ENCODE measurements at places on chromosomes 1 and 21.

GRCh38 chr1:204255225-204255624, 41.4 kb upstream of the GOLT1A start:
- DNase-seq: no peak

DNA sequence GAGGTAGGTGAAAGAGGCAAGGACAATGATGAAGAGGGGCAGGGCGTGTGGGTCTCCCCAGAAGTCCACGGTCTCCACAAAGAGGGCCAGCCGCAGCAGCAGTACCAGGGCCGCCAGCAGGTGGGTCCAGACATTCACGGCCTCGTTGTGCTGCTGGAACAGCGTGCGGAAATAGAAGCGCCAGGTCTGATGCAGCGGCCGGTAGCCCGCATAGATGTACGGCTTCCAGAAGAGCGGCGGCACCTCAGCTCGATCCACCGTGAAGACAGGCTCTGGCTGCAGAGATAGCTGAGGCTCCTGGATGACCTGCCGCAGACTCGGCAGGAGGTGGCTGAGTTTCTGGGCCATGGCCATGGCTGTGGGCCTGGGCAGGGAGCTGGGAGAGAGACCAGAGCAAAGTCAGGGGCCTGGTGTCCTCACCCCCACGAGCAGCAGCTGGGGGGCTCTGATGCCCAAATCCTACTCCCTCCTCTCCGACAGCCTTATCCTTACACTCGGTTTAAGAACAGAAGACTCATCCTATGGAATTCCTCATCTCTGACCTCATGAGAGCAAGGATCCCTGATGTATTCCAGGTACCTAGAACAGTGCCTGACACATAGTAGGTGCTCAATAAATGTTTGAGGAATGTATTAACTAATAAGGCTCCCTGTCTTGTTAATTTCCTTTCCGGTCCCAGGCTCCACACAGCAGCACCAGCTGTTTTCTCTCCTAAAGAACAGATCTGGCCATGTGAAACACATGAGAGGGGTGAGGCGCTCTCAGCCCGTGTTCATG, 4.4 kb upstream of the AUNIP start:
- DNase-seq: no peak

GRCh38 chr1:17265162-17265561, 16.3 kb downstream of the PADI3 start:
- DNase-seq: no peak

DNA sequence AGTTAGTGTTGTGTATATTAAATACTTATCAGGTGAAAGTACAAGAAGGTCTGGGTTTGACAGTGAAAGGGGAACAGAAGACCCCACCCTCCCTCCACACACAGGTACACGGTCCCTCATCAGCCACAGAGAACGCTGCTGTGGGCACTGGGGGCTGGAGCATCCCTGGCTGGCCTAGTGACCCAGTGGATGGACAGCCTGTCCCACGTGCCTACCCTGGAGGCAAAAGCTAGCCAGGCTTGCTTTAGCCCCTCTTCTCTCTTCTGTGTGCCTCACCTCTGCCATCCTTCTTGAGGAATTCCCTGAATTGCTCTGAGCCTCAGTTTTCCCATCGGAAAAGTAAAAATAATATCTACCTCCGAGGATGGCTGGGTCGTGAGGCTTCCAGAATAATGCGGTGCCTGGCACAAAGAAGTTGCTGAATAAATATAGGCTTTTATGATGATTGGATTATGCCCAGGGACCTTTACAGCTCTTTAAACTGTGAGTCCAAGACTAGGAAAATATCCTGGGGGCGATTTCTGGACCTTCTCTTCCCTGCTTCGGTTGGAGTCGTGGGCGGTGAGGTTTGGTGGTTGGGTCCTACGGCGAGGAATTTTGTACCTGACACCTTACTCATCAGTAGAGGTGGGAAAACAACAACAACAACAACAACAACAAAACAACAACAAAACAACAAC, 918 bp downstream of the IFNLR1 start:
- no peak for DNase-seq

GRCh38 chr21:34907461-34908418, 141.4 kb downstream of the RUNX1 start:
- DNase-seq: no peak

- no peak for DNase-seq
These were observed 1.8 kb upstream of the SPRR2A start for GRCh38 chr1:153058826-153059784.

GRCh38 chr1:52343979-52344378, 22.0 kb downstream of the CC2D1B start:
- no peak for DNase-seq

DNA sequence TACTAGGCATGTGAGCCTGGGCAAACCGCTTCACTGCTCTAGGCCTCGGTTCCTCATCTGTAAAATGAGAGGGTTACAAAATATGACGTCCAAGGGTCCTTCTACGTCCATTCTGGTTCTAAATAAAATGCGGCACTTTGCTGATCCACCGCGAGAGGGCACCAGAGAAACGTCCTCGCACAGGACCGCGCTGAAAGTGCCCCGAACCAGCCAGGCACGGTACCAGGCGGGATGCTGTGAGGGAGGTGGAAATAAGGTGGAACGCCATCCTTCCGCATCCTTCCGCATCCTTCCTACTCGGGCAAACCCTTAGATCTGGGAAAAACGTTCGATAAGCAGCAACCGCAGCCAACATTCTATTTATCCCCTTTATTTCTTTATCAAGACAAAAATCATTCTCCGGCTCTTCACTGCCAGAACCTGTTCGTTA, 60.3 kb upstream of the KRTAP19-8 start:
- peak; percentile 66 for DNase-seq

DNA sequence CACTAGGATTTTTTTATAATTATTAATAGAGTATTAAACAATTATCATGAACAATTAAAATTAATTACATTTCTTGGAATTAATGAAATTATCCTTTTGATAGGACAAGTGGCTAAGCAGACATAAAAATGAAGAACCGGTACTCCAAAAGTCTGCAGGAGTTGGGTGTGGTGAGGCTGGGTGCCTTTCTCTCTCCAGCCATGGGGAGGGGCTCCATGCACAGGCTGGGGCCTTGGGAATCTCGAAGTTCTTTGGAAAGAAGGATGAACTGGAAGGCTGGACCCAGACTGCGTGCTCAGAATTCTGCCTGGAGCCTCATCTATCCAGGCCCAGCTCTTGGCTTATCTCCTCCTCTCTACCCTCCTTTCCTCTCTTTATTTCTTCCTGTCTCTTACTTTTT, 94.1 kb downstream of the ACTL8 start:
- DNase-seq: no peak

GRCh38 chr1:111455642-111456031, 6.4 kb downstream of the ATP5PB start:
- no peak for DNase-seq

DNA sequence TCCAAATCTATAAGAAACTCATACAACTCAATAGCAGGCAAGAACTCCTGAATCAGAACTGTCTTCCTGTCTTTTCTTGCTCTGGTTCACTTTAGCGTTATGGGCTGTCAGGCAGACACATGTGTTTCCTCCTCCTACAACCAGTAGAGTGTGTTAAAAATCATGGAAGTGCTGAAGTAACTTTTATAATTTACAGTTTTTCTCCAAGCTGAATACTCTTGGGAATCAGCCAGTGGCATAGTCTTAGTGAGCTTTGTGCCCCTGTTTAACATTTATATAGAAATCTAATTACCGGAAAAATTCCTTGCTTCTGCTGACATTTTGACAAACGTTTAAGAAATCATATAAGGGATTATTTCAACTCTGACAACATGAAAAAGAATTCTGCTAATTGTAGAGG, 113.1 kb upstream of the RGS18 start:
- DNase-seq: no peak

DNA sequence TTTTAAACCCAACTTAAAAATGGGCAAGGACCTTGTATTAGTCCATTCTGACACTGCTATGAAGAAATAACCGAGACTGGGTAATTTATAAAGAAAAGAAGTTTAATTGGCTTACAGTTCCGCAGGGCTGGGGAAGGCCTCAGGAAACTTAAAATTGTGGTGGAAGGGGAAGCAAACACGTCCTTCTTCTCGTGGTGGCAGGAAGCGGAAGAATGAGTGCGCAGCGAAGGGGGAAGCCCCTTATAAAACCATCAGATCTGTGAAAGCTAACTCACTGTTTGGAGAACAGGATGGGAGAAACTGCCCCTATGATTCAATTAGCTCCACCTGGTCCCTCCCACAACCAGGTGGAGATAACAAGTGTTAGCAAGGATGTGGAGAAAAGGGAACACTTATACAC, 237.7 kb downstream of the SEC16B start:
- no peak for DNase-seq

DNA sequence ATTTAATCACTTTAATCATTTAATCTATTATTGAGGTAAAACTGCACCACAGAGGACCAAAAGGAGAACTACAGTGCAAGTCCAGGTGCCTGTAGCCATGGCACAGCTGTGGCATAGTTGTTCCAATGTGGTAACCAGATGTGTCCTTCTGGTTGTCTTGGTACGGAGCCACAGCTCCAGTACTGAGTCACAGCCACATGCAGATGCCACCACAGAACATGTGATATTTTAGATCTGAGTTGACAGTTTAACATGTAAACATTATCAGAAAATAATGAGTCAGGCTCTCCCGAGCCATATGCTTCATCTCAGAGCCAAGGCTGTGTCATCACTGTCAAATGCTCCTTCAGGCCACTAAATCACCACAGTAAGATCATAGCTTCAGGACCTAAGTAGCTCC, 56.4 kb upstream of the RGS7 start:
- DNase-seq: no peak

DNA sequence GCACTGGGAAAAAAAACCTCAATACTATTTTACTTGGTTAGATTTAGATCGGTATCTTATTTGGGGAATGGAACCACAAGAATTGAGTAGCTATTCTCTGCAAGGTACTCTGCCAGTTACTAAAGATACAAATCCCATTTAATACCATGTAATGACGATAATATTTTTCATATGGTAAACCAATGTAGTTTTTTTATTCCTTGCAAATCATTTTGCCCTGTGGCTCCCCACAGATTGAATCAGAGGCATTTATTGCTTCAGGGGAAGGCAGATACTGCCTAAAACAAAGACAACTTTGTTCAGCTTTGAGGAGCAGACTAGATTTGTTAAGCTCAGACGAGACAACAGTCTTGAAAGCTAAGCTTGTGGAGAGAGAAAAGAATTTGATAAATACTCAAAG, 226.7 kb upstream of the RUNX1 start:
- DNase-seq: no peak

- DNase-seq: no peak
These were observed 81.2 kb downstream of the TGFB2 start for GRCh38 chr1:218426343-218426657.

DNA sequence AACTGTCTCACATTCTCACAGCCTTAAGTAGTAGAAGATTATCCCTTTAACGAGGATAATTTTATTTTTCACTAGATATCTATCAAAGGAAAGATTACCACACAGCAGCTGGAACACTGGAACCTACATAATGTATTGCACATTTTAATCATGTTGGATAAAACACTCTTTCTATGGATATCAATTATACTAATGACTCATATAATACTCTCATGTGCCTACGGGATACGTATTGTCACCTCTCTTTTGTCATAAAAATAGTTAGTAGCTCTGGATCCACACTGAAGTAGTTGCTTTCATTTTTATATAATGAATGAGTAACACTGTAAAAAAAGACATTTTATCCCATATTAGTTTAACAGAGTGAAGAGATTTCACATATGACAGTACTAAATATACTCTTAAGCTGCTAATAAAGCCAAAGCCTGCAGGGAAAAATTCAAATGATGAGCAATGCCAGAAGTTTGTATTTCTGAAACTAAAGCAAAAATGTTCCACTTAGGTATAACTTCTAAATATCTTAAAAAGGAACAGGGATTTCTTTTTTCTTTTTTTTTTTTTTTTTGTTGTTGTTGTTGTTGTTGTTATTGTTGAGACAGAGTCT, 408.7 kb upstream of the PKN2 start:
- DNase-seq: no peak

Measured in activated CD4-positive, alpha-beta T cell treated with anti-CD3 and anti-CD28 coated beads, Interleukin-2, amount 50 U/mL, for 4 hours (primary cell).